ENCODE measurements at places on chromosomes 5 and 9. TPM values are rescaled to one million over a fixed set of nuclear protein-coding genes. Genes with fewer than 3 reads are reported as not detected.

The FBXO4 gene
- 6.5 TPM for total RNA-seq

The GABRB2 gene
- total RNA-seq, result not detected

The ZNF608 gene
- 13.3 TPM for total RNA-seq

The BAG1 gene
- 26.0 TPM for total RNA-seq

The THBS4 gene
- 0.24 TPM for total RNA-seq
